ENCODE measurements at places on chromosomes 5 and 9. TPM values are rescaled to one million over a fixed set of nuclear protein-coding genes. Genes with fewer than 3 reads are reported as not detected.

HAPLN1 gene
- total RNA-seq: not detected

FAF2 gene
- 11.5 TPM for total RNA-seq

- DNase-seq: no peak
These were observed 779.0 kb upstream of the COX7C start for GRCh38 chr5:85838781-85839180.

DNA sequence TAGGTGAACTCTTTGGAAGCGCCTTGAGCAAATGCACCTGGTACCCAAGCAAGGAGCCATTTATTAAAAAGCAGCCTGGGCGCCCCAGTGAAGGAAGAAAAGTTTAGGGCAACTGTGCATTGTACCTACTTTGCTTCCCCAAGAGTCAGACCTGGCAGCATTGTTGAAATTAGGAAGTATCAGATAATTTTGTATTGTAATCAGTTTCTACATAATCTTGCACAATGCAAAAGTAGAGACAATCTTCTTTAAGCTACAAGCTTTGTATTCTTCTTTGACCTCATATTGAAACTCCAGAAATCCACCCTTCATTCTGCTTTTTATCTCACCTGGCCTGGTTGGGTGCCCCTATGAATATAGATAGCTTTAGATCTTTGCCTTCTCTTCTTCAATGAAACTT, 490.8 kb downstream of the RASEF start:
- DNase-seq: no peak

DNA sequence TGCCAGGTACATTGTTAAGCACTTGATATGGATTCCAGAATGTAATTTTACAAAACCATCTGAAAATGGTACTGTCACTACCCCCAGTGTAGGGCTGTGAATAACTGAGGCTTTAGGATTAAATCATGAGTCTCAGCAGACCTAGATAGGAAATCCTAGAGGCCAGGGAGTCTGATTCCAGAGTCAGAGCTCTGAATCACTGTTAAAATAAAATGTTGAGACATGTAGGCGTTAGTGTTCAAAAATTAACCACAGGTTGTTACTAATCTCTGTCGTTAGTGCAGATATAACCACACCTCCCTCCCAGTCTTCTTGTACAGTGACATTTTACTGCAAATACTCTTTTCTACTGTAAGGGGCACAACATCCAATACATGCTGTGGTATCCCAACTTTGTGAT, 1828.8 kb downstream of the MAT2B start:
- no peak for DNase-seq

DNA sequence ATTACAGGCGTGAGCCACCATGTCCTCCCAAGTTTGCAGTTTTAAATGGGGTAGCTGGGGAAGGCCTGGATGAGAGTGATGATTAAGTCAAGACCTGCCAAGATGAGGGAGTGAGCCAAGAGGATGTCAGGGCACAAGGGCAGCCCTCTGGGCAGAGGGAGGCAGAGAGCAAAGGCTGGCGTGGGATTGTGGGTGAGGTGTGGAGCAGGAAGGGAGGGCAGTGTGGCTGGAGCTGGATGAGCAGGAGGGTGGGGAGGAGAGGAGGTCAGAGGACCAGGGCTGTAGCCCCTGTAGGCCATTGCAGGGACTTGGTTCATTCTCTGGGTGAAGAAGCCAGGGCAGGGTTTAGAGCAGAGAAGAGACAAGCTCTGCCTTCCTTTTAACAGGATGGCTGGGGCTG, 53.7 kb upstream of the CTNNA1 start:
- no peak for DNase-seq

- DNase-seq: no peak
These were observed 14.7 kb downstream of the PBX3 start for GRCh38 chr9:125761676-125762450.

All from upper lobe of left lung (tissue), 6 donors.